ENCODE measurements at places on chromosomes 7 and 10.

GRCh38 chr10:77841711-77842375, 84.7 kb downstream of the DLG5 start:
- no peak overlapping the region for H3K4me3 ChIP-seq
- peaks cover 6% of the 10 kb centered on the region for H3K4me1 ChIP-seq
- no peaks in the 10 kb centered on the region for H3K27me3 ChIP-seq
- H3K36me3 ChIP-seq = no peaks in the 10 kb centered on the region
- no peak overlapping the region for H3K27ac ChIP-seq
- no peak for DNase-seq

DNA sequence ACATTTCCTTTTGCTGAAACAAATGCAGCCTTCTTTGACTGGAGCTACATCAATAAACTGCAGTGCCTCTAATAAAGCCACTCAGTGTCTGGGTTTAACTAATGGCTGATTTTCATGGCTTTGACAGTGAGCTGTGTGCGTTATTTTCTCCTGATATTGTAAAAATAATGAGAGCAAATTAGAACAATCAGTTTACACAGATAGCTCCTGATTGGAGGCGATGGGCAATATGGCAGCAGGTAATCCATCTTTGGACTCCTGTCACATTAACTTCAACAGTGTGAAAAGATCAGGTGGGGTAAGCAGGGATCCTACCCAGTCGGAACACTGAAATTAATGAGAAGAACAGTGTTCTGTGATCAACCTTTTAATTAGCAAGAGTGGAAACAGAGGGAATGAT, 100.7 kb downstream of the POLL start:
- no peaks in the 10 kb centered on the region for H3K27me3 ChIP-seq
- H3K4me1 ChIP-seq = peaks cover 6% of the 10 kb centered on the region
- H3K36me3 ChIP-seq = no peaks in the 10 kb centered on the region
- no peak overlapping the region for H3K27ac ChIP-seq
- DNase-seq = no peak
- no peak overlapping the region for H3K4me3 ChIP-seq

GRCh38 chr7:132472463-132473120, 103.7 kb downstream of the PLXNA4 start:
- no peaks in the 10 kb centered on the region for H3K4me1 ChIP-seq
- no peak for DNase-seq
- no peak overlapping the region for H3K4me3 ChIP-seq
- no peak overlapping the region for H3K27ac ChIP-seq
- no peaks in the 10 kb centered on the region for H3K27me3 ChIP-seq

DNA sequence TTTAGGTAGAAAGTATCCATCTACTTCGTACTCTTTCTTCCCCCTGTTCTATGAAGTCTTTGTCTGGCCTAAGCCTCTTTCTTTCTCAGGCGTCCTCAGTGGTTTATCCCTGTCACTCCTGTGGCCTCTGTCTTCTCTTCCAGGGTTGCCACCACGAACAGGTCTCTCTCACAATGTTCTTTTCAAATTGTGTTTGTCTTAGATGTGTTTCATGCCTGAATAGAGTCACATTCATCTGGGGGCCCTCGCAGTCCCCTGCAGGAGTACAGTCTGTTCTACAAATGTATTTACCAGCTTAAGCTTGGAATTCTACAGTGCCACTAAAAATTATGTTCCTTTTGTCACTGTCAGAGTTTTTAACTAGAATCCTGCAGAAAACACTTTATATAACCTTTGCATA, 680.4 kb upstream of the FOXK1 start:
- DNase-seq = no peak
- no peaks in the 10 kb centered on the region for H3K4me1 ChIP-seq
- H3K36me3 ChIP-seq = no peaks in the 10 kb centered on the region
- no peak overlapping the region for H3K4me3 ChIP-seq
- no peak overlapping the region for H3K27ac ChIP-seq
- no peaks in the 10 kb centered on the region for H3K27me3 ChIP-seq

- H3K27me3 ChIP-seq = no peaks in the 10 kb centered on the region
- H3K4me1 ChIP-seq = no peaks in the 10 kb centered on the region
- H3K4me3 ChIP-seq = no peak overlapping the region
- no peak for DNase-seq
- no peaks in the 10 kb centered on the region for H3K36me3 ChIP-seq
Observed at GRCh38 chr10:482051-482501, 207.4 kb downstream of the DIP2C start.

GRCh38 chr7:155300641-155301452, 3.2 kb downstream of the INSIG1 start:
- H3K4me3 ChIP-seq = peak overlapping the region; percentile 94
- peaks cover 33% of the 10 kb centered on the region for H3K4me1 ChIP-seq
- peaks cover 59% of the 10 kb centered on the region for H3K36me3 ChIP-seq
- DNase-seq = no peak

DNA sequence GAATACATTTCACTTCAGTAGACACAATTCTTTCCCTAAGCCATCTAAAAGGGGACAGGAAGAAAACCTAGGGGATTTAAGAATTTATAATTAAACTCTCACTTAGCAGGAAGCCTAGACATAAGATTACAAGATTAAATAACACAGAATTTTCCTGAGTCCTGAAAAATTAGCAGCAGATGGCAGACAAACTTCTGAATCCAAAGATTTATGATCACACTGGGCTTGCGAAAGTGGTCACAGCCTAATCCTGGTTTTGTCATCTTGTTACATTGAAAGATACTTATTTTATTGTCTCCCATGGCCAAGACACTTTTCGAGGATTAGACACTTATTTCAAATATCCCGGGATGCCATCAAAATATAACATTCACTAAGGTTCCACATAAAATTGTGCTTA, 2.9 kb downstream of the ERLIN1 start:
- no peaks in the 10 kb centered on the region for H3K27me3 ChIP-seq
- no peak for DNase-seq
- peak overlapping the region; percentile 89 for H3K27ac ChIP-seq
- peaks cover 37% of the 10 kb centered on the region for H3K4me1 ChIP-seq

DNA sequence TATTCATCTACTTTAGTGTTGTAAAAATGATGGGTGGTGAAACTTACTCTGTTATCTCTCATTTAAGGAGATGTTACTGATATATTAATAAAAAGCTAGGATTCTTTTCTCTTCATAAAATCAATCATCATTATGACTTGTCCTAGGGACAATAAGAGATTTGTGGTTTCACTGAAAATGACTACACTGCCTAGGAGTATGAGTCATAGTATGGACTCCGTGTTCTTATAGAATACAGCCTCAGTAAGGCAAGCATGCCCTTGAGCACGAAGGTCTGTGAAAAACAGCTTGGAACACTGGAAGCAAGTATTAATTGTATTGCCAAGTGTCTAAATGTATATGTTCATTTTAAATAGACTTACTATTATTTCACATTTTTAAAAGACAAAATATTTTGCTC, 749.2 kb upstream of the PCDH15 start:
- no peaks in the 10 kb centered on the region for H3K27me3 ChIP-seq
- no peak overlapping the region for H3K27ac ChIP-seq
- no peaks in the 10 kb centered on the region for H3K4me1 ChIP-seq
- DNase-seq = no peak
- H3K4me3 ChIP-seq = no peak overlapping the region
- H3K36me3 ChIP-seq = no peaks in the 10 kb centered on the region

DNA sequence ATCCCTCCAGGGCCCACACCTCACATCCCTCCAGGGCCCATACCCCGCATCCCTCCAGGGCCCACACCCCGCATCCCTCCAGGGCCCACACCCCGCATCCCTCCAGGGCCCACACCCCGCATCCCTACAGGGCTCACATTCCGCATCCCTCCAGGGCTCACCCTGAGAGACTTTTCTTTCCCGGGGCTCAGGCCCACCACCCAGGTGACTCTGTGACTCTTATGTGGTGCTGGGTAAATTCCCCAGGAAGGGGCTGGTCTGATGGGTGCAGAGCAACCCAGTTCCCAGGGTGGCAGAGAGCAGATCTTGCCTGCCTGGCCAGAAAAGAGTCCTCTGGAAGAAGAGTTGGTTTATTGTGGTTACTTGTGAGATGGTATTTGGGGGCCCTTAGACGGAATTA, 290.7 kb downstream of the TCERG1L start:
- no peaks in the 10 kb centered on the region for H3K36me3 ChIP-seq
- H3K27ac ChIP-seq = no peak overlapping the region
- H3K4me3 ChIP-seq = no peak overlapping the region
- DNase-seq = no peak

DNA sequence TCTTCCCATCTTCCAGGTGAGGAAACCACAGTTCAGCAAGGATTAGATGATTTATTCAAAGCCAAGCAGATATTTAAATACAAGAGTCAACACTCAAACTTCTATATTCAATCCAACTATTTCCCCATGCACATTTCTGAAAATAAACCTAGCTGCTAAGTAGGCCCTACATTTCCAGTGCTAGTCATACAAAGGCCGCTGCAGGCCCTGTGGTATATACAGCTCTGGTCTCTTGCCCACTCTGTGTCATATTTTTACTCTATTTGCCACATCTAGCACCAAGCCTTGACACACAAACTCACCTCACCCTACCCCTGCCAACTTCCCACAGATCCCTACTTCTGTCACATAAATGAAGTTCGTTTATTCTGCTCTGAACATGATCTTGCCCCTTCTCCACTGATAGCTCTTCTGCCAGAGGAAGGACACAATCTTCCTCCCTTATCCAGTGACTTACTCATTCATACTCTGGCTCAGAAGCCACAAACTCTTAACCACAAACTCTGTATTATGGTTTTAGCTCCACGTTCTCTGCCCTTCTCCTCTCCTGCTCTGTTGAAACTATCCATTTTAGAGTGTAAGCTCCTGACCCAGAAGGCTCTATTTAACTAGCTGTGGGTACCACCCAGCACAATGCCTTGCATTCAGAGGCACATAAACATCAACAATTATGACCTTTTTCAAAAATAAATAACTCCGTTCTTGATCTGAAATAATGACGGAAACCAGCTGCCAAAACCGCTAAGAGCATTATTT, 180.7 kb downstream of the CPEB3 start:
- no peaks in the 10 kb centered on the region for H3K4me1 ChIP-seq
- no peaks in the 10 kb centered on the region for H3K36me3 ChIP-seq
- H3K4me3 ChIP-seq = no peak overlapping the region
- no peaks in the 10 kb centered on the region for H3K27me3 ChIP-seq
- DNase-seq = no peak
- no peak overlapping the region for H3K27ac ChIP-seq

GRCh38 chr7:140998715-140999114, 16.0 kb downstream of the MRPS33 start:
- H3K4me3 ChIP-seq = no peak overlapping the region
- no peak overlapping the region for H3K27ac ChIP-seq
- H3K4me1 ChIP-seq = no peaks in the 10 kb centered on the region
- H3K27me3 ChIP-seq = no peaks in the 10 kb centered on the region
- no peaks in the 10 kb centered on the region for H3K36me3 ChIP-seq

DNA sequence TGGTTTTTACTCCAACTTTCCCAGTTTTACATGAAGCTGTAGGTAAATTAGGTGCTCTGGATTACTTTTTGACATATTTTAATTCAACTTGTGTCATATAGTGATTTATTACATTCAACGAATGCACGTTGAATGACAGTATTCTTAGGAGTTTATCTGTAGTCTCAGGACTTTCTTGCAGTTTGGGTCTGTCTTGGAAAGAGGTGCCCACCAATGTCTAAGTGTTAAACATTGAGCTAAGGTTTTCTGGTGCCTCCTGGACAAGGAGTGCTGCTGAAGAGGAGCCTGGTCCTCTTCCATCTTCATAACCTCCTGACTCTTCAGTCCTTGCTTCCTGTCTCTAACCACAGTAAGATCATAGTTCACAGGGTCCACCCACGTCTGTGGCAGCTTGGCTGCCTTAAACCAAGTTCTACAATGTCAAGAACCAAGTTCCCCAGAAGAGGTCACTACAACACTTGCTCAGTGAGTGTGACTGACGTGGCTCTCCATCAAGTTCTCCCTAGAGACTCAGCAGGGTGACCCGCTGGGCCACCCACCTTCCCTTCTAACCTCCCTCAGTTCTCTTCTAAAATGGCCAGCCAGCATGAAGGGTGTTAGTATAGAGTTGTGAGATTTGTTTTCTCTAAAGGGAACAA, 6.1 kb downstream of the NPY start:
- H3K4me3 ChIP-seq = no peak overlapping the region
- H3K36me3 ChIP-seq = no peaks in the 10 kb centered on the region
- no peaks in the 10 kb centered on the region for H3K4me1 ChIP-seq
- DNase-seq = peak; percentile 81
- no peak overlapping the region for H3K27ac ChIP-seq

DNA sequence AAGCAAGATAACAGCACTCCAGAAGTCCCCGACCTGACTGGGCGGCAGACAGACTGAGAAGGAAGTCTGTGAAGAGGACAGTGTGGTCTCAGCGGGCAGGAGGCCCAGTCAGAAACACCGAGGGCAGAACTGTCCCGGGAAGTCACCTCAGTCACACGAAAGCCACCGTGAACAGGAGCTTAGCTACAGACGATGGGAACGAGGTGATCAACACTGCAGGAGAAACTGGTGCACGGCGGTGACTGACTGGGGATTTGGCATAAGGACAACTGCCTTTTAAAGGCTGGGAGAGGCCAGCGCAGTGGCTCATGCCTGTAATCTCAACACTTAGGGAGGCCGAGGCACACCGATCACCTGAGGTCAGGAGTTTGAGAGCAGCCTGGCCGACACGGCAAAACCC, 217.8 kb downstream of the PTPRN2 start:
- H3K36me3 ChIP-seq = no peaks in the 10 kb centered on the region
- H3K27me3 ChIP-seq = no peaks in the 10 kb centered on the region
- no peak for DNase-seq
- H3K4me3 ChIP-seq = no peak overlapping the region
- no peaks in the 10 kb centered on the region for H3K4me1 ChIP-seq
